Right renal pelvis (tissue), 4 donors: ENCODE measurements at places on chromosomes 13 and 19. TPM values are rescaled to one million over a fixed set of nuclear protein-coding genes. Genes with fewer than 3 reads are reported as not detected.

- DNase-seq, result no peak
These were observed 14.0 kb upstream of the ZNF347 start for GRCh38 chr19:53172889-53173288.

The IGFLR1 gene
- polyA plus RNA-seq, result 4.0 TPM

- no peak for DNase-seq
These were observed 76.8 kb upstream of the SERP2 start for GRCh38 chr13:44296856-44297255.

DNA sequence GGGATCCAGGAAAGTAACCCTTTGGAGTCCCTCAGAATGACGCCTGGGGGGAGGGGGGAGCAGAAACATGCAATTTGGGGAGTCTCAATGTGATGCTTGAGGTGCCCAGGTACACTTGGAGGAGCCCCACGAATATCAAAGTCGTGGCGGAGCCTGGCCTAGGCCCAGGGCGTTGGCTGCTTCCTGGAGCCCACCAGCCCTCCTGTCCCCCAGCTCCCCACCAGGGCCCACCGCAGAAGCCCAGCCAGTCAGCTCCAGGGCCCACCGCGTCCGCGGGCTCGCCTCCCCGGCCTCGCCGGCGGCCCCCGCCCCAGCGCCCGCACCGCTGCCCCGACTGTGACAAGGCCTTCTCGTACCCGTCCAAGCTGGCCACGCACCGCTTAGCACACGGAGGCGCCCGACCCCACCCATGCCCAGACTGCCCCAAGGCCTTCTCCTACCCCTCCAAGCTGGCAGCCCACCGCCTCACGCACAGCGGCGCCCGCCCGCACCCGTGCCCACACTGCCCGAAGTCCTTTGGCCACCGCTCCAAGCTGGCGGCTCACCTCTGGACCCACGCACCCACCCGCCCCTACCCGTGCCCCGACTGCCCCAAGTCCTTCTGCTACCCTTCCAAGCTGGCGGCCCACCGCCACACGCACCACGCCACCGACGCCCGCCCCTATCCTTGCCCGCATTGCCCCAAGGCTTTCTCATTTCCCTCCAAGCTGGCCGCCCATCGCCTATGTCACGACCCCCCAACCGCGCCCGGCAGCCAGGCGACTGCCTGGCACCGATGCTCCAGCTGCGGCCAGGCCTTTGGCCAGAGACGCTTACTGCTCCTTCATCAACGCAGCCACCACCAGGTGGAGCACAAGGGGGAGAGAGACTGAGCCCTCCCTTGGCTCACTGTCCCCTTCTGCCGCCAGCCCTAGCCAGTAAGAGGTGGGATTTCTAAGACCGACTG, 2.1 kb downstream of the ZNF575 start:
- no peak for DNase-seq

GRCh38 chr19:3698974-3699740, 1.1 kb downstream of the PIP5K1C start:
- no peak for DNase-seq

The SPPL2B gene
- 53.8 TPM for polyA plus RNA-seq

- DNase-seq, result no peak
These were observed 955.7 kb upstream of the SLC10A2 start for GRCh38 chr13:104021806-104022397.

DNA sequence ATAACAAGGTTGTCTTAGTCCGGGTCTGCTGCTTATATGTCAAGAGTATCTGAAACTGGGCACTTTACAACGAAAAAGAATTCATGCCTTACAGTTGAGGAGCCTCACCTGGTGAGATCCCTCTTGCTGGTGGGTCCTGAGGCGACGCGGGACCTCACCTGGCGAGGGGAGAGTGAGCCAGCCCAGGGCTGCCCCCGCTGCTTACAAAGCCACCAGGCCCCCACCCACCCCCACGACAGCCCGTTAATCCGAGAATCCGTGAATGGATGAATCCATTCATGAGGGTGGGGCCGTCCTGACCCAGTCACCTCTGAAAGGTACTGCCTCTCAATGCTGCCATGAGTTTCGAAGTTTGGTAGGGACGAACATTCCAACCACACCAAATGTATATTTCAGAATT, 54.0 kb upstream of the F7 start:
- no peak for DNase-seq

DNA sequence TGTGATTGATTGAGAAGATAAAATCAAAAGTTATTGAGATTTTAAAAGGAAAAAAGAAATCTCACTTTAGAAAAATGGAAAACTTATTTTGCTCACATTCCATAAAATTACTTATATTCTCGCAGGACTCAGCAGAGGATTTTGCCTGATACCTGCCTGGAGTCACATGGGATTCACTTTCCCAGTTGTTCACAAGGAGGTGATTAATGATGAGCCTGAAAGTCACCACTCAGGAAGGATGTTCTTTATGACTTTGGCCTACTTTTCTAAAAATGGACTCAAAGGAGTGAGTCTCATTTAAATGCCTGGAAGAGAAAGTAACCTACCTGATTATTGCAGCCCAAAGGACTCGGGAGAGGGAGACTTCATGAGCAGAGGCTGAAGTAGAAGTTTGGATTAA, 34.5 kb upstream of the FAM216B start:
- DNase-seq, result no peak

DNA sequence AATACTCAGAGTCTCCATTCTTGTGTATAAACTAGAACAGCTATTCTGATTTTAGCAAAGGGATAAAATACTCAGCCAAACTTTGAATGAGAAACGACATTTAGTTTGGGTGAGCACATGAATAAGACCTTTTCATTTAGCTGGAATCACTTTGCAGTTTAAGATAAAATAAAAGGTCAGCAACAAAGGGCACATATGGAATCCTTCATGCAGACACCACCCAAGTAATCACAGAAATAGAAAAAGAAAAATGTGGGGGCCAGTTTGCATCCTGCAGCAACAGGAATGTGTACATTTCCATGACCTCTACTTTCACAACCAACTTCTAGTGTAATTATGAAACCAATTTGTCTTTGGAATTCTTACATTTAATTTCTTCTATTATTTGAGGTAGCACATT, 1637.4 kb downstream of the PCDH9 start:
- DNase-seq, result no peak

- DNase-seq, result no peak
These were observed 52.7 kb upstream of the FAM216B start for GRCh38 chr13:42728507-42729180.

The PALM3 gene
- polyA plus RNA-seq, result 19.0 TPM

DNA sequence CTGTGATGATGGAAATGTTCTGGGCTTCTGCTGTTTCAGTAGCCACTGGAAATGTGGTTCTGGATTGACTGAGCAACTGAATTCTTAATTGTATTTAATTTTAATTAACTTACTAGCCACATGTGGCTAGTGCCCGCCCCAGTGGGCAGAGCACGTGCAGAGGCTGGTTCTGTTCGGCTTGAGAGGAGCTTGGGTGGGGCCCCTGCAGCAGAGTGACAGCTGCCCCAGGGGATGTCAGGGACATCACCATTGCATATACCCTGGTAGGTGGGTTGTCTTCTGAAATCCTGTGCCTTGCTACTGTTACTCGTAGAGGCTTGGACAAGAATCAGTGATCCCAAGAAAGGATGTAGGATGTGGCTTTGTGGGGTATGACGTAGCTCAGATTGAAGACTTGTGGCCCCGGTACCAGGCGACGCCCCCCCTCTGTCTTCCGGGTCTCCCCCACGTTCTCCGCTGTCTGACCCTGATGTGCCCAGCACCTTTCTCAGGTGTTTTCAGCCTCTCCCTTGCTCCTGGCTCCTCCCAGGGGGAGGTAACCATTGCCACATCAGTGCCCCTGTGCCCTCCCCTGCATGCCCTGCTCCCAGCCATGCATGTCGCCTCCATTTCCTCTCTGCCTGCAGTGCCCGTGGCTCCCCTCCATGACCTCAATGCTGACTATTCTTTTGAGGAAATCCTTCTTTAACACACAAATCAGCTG, 102.6 kb upstream of the RNF113B start:
- peak; percentile 82 for DNase-seq

The SYNGR4 gene
- 1.2 TPM for polyA plus RNA-seq

The IL12RB1 gene
- polyA plus RNA-seq, result 0.46 TPM

GRCh38 chr13:66214467-66214866, 1015.7 kb downstream of the PCDH9 start:
- no peak for DNase-seq

- no peak for DNase-seq
These were observed 32.2 kb downstream of the UNC13A start for GRCh38 chr19:17655751-17656472.

GRCh38 chr13:61831026-61831425, 415.4 kb upstream of the PCDH20 start:
- DNase-seq, result no peak
